Kidney (tissue), 22 donors: ENCODE measurements at places on chromosomes 16 and 17.

- peak; percentile 5 for DNase-seq
These were observed 53.2 kb upstream of the TRAP1 start for GRCh38 chr16:3770530-3770929.

DNA sequence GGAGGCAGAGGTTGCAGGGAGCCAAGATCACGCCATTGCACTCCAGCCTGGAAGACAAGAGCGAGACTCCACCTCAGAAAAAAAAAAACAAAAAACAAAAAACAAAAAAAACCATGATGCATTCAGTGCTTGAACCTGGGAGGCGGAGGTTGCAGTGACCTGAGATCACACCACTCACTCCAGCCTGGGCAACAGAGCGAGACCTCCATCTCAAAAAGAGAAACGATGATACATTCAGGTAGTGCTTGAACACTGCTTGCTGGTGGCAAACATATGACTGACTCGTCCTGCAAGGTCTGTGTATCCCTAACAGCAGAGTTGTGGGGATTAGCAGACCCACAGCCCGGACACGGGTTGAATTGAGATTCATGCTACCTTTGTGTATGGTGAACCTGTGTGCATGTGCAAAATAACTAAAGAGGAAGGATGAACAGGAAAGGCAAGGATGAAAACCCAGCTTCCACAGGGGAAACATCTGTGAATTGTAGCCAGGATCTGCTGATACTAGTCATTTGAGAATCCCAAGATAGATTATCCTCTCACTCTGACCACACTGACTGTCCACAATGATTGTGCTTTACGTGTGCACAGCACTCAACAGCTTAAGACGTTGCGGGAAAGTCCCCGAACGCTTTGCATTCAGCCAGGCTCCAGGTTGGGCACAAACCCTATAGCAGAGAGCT, 52.4 kb upstream of the MRPS23 start:
- DNase-seq = no peak

DNA sequence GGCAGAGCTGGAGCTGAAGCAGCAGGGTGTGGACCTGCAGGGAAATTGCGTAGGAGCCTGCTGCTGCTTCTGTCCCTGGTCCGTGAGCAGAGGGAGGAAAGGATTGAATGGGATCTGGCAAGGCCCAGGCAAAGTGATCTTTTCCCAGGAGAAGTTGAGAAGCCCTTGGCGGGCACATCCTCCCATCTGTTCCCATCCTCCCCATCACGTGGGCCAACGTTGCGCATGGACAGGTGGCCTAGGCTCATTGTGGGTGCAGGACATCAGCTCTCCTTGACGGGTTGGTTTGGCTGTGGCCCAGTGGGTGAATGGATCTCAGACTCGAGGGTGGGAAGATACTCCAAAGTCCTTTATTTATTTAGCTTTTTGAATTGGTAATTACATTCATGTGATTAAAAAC, 29.4 kb upstream of the POLR3E start:
- DNase-seq = no peak

DNA sequence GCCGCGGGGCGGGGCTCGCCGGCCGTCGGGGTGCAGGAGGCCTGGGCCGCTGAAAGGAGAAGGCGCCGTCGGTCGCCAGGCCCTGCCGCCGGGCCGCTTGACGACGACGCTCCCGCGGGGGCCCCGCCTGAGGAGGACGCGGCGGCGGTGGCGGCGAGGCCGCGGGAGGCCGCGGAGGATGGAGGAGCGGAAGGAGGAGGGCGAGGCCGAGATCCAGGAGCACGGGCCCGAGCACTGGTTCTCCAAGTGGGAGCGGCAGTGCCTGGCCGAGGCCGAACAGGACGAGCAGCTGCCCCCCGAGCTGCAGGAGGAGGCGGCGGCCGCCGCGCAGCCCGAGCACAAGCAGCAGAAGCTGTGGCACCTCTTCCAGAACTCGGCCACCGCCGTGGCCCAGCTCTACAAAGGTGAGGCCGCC, 430 bp downstream of the HAPSTR1 start:
- peak; percentile 90 for DNase-seq

DNA sequence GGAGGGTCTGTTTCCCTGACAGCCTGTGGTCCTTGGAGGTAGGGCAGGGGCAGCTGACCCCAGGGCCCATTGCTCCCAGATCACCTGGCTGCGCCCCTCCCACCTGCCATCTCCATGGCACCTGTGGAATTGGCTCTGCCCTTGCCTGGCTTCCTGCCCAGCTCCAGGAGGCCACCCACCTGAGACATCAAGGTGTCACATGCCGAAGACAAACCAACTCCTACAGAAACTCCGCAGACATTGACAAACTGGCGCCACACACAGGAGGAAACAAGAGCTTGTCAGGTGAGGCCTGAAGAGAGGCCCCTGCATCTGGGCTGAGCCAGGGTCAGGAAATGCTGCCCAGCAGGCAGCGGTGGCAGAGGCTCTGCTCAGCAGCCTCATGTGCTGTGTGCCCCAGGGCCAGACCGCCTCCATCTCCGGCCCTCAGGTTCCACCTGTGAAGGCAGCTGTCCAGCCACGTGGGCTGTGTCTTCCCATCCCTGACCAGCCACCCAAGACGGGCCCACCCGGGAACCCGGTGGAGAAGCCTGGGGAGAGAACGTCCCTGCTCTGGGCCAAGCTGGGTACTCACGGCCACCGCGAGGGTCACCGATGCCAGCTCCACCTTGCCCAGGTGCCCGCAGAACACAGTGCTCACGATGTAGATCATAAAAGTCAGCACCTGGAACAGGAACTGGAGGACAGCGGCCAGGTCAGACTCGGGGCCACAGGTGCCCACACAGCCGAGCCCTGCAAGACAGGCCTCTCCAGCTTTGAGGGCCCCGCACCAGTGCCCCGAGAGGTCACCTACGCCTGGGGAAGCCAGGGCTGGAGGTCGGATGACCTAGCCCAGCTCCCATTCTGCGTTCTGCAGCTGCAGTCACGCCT, 1.6 kb downstream of the SLC47A2 start:
- no peak for DNase-seq

- no peak for DNase-seq
These were observed 25.0 kb upstream of the ZNHIT3 start for GRCh38 chr17:36461330-36462110.

GRCh38 chr17:80585890-80586845, 41.5 kb downstream of the RPTOR start:
- no peak for DNase-seq

- DNase-seq = no peak
These were observed 15.5 kb downstream of the ZNHIT3 start for GRCh38 chr17:36501963-36502362.

DNA sequence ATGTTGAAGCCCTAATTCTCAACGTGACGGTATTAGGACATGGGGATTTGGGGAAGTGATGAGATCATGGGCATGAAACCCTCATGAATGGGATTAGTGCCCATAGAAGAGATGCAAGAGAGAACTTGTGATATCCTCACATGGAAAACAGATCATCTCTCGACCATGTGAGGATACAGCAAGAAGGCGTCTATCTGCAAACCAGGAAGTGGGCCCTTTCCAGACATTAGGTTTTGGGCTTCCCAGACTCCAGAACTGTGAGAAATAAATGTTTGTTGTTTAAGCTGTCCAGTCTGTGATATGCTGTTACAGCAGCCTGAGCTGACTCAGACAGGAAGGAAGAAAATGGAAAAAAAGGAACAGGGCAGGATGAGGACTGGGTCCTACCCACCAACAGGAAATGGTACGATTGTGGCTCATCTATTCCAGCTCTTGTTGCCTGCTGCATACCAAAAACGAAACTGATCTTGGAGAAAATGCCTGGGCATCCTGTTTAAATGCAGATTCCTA, 21.9 kb upstream of the SSTR2 start:
- no peak for DNase-seq

- no peak for DNase-seq
These were observed 156.6 kb upstream of the SDK2 start for GRCh38 chr17:73800893-73801292.

DNA sequence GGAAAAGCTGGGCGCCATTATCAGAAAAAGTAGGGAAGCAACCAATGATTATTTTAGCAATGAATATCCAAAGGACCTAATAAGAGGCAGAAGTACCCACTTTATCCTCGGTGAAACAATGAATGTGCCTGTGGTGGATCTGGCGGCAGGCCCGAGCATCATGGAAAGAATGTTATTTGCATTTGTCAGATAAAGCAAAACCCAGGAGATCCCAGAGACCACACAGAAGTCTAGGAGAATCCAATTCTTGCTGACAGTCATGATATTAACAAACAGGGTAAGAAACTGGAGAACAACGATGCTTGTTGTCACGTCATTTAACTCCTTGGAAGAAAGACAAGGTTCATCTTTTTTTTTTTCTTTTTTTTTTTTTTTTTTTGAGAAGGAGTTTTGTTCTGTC, 12.0 kb upstream of the TNRC6A start:
- no peak for DNase-seq

GRCh38 chr17:64259426-64259825, 3.6 kb downstream of the TEX2 start:
- peak; percentile 55 for DNase-seq

DNA sequence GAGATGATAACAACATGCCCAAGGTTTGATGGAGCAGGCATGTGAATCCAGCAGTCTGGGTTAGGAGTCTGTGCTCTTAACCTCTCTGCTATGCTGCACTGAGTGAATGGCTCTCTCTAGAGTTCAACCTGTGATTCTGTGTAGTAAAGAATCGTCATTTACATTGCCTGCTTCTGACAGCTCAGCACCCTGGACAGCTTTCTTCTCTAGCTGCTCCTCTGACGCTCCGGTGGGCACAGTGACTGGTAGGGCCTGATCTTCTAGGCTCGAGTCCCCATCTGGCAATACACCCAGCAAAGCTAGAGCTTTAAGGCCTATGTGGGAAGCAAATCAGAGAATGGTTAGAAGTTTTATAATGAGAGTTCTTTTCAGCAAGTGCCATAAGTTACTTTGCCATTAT, 85.3 kb upstream of the ATP2A3 start:
- peak; percentile 37 for DNase-seq

- DNase-seq = no peak
These were observed 3.5 kb downstream of the GRB2 start for GRCh38 chr17:75402026-75402425.

- peak; percentile 72 for DNase-seq
These were observed at the start of gene CPNE7 for GRCh38 chr16:89575247-89576152. Gene CPNE7, plus strand, starts transcription at chr16:89575758. Its CDS starts 140 bp downstream, at chr16:89575898.
